ENCODE measurements at places on chromosomes 12 and 14. TPM values are rescaled to one million over a fixed set of nuclear protein-coding genes. Genes with fewer than 3 reads are reported as not detected.

GRCh38 chr12:41310367-41310766 lies 122.2 kb downstream of the PDZRN4 start:
- no peak for DNase-seq

DNA sequence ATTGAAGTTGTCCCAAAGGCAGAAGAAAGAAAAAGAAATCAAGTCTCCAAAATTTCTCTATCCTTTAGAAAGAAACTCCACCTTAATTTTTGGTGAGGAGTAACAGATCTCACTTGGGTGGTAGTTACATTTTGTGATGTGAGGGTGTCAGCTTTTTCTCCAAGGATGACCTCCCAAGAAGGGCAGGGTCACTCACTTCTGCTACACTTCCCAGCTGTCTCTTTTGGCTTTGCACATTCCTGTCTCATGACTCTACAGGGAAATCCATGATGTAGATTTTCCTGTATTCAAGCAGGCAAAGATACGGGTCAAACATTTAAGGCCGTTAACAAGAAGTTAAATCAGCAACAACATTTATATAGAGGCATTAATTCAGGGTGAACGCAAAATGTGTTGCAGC lies 1016.4 kb downstream of the NRXN3 start:
- no peak for DNase-seq

- no peak for DNase-seq
Measured at GRCh38 chr14:74786796-74787315, 23.7 kb downstream of the YLPM1 start.

DNA sequence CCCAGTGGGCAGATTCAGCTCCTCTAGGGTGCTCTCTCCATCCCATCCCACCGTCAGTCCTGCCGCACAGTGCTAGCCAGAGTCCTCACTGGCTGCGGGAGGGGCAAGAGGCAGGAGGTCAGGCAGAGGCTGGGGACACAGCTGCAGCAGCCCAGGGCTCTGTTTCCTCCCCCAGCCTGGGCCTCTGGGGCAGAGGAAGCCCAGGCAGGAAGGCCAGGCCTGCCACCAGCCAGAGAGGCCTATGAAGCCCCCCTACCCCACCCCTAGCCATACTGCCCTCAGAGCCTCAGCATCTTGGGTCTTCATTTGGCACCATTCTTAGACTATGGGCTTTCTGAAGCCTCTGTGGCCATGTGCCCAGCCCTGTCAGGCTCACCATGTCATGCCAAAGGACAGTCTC lies 3.4 kb downstream of the ACVRL1 start:
- no peak for DNase-seq

Gene PTPRB
- total RNA-seq, result not detected
